Fibroblast of skin of scalp (primary cell): ENCODE measurements at places on chromosomes 1 and 21.

DNA sequence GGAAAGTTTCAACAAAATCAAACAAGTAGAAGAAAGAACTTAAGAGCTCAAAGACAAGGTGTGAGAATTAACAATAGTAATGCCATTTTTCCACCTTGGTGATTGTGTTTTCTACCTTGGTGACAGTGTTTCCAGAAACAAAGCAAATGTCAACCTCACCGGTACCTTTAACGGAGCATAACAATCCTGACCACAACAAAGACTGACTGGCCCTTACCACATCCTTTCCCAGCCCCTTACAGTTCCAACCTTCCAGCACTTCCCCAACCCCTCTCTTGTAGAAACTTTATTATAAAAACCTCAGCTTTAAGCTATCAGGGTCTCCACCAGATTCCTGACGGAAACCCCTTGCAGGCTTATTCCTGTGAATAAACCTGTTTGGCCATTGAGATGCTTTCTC lies 16.7 kb downstream of the STYXL2 start:
- no peak for DNase-seq

DNA sequence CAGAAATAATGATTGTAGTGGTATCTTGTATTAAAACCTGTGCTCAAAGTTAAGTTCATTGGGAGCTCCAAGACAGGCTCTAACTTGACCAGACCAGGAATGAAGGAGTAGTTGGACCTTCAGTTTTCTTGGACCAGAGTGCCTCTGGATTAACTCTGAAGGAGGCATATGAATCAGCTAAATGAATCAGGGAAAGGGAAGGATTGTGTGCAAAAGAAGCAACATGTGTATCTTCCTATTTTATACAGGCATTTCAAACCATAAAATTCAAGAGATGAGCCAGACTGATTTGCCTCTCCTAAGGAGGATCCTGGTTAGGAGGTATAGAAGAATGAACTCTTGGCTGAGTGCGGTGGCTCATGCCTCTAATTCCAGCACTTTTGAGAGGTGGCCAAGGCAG lies 71.4 kb downstream of the CC2D1B start:
- DNase-seq, result no peak

GRCh38 chr1:84152649-84153056 lies 8.6 kb downstream of the PRKACB start:
- no peak for DNase-seq

- no peak for DNase-seq
Observed at GRCh38 chr1:59305188-59305587, 8.3 kb downstream of the FGGY start.

DNA sequence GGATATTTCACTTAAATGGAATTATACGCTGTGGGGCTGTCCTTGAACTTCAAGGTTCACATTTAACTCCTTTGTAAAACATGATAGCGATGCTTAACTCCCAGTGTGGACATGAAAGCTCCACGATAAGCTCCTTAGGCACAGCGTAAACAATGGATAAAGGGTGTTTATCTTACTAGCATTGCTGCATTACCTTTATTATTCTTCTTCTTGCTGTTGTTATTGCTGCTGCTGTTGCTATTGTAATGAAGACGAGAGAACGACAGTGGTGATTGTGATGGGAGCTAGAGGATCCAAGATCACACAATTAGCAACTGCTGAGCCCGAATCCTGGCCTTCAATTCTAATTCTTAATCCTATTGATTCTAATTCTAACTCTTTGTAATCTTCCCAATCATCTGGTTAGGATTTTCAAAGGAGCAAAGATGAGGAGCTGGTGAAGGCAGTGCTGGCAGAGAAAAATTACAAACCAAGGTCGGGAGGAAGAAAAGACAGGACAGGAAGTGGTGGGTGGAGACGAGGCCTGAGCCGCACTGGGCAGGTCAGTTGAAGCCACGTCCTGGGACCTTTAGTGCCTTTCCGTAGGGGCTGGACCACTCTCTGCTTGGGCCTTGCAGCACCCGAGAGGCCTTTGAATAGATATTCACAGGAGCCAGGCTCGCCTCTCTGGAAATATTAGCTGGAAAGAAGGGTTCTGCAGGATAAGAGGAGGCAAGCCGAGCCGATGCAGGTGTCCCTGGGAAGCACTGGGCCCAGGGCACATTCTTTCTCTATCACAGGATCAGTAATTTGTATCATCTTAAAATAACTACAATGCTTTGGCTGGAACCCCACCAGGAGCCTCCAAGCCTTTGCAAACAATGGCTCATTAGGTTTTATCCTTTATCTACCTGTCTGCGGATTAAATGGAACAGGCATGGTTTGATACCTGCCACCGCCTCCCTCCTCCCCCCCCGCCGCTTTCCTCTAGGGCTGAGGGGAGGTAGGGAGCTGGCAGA lies 571.6 kb downstream of the AJAP1 start:
- DNase-seq, result no peak

GRCh38 chr1:66305927-66306326 lies 228.0 kb upstream of the SGIP1 start:
- DNase-seq, result no peak

- peak; percentile 59 for DNase-seq
Observed at GRCh38 chr1:233224311-233224710, 71.2 kb downstream of the PCNX2 start.

GRCh38 chr1:151963288-151963687 lies 30.4 kb downstream of the S100A10 start:
- DNase-seq, result no peak

GRCh38 chr1:41383094-41383852 lies 22.0 kb downstream of the FOXO6 start:
- peak; percentile 52 for DNase-seq

DNA sequence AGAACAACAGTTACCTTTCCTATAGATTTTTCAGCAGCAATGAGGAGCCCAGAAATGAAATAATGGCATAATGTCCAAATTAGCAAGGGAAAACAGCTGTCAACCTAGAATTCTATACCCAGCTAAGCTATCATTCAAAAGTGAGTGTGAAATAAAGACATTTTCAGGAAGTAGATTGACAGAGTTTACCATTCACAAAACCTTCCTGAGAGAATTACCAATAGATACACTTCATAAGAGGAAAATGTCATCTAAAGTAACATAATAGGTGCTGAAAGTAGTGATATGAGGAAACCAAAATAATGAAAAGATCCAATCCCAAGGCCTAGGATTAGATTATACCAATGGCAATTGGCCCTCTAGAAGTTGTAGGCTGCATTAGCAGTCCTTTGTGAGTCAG lies 34.6 kb downstream of the OBSCN start:
- no peak for DNase-seq

GRCh38 chr21:15444118-15444960 lies 285.4 kb upstream of the USP25 start:
- no peak for DNase-seq

DNA sequence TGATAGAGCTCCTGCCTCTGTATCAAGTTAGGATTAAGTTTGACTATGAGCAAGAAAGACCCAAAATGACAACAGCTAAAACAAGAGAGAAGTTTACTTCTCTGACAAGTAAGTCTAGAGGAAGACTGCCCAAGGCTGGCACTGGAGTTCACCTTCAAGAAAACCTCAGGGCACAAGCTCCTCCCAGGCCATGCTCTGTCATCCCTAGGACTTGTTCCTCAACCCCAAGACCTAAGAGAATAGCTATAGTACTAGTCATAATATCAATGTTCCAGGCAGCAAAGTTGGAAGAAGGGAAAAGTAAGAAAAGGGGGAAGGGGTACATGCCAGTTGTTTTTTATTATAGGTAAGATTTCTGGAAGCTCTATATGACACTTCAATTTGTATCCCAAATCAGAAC lies 26.4 kb upstream of the DARS2 start:
- no peak for DNase-seq

- DNase-seq, result no peak
Observed at GRCh38 chr1:230861970-230862595, 6.2 kb downstream of the C1orf198 start.

DNA sequence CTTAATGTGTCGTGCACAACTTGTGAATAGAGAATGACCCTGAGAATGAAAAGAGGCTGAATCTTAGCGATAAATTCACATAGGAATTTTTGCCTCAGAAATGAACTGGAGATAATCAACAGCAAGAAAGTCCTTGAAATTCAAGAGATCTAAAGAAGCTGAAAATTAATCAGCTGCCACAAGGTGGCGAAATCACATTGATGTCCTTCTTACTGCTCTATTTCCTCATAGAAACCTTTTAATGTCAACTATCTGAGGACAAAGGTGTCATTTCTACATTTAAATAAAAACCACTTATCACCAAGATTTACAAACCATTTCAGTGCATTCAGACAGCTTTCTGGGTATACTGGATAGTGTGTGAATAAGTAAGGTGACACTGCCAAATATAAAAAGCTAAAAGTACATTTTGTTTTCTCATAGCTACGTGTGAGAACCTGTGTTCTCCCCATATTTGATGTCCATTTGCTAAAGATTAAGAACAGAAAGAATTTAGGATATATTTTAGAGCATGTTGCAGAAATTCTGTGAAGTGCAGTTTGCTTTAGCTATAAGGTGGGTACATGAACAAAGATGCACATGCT lies 485.3 kb upstream of the PTBP2 start:
- peak; percentile 65 for DNase-seq
